ENCODE measurements at places on chromosomes 1 and 21.

GRCh38 chr1:111963985-111964738 lies 25.3 kb downstream of the KCND3 start:
- no peak for DNase-seq

DNA sequence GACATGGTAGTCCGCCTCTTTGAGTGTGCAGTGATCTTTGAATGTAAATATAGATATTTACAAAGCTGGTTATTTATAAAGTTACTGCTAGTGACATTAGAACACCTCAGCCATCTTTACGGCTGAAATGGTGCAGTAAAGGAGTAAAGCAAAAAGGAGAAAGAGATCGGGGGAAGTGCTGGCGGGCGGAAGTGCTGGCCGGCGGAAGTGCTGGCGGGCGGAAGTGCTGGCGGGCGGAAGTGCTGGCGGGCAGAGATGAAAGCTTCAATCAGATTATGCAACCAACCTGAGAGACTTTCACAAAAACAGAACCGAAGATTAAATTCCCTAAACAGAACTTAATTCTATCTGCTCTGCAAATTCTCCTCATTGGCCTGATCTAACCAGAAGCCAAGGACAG lies 1.4 kb upstream of the OR14A16 start:
- no peak for DNase-seq

- DNase-seq = no peak
Measured at GRCh38 chr1:56403321-56403720, 176.0 kb downstream of the PLPP3 start.

- DNase-seq = peak; percentile 82
Measured at GRCh38 chr21:34129039-34129891, 55.9 kb downstream of the MRPS6 start.

DNA sequence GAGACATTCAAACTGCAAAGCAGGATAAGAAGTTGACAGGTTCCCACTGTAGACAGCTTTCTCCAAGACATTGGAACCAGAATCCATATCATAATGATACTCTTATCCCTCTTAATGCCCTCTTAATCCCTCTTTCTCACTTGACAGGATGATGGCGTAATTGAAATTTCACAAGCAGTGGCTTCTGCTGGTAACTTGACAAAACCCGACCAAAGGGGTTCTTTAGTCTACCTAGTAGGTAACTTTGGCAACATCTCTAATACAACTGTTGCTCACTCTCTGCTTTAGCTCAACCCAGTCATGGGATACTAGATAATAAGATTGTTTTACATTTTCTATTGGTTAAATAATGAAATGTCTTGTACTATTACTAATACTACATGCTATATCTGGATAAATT lies 34.7 kb downstream of the S100A10 start:
- DNase-seq = no peak

- no peak for DNase-seq
Measured at GRCh38 chr1:43572538-43572937, 41.9 kb downstream of the PTPRF start.

- peak; percentile 25 for DNase-seq
Measured at GRCh38 chr21:31443736-31444521, 99.9 kb upstream of the TIAM1 start.
